PC-3 (cell line): ENCODE measurements at places on chromosomes 16 and 17. TPM values are rescaled to one million over a fixed set of nuclear protein-coding genes. Genes with fewer than 3 reads are reported as not detected.

DHODH gene
- 10.6 and 11.1 TPM in 2 replicates for total RNA-seq

NXPH3 gene
- total RNA-seq, result 0.26 and 1.2 TPM in 2 replicates

FBXO39 gene
- not detected in 2 replicates for total RNA-seq

CPHXL2 gene
- total RNA-seq, result not detected in 2 replicates

DNA sequence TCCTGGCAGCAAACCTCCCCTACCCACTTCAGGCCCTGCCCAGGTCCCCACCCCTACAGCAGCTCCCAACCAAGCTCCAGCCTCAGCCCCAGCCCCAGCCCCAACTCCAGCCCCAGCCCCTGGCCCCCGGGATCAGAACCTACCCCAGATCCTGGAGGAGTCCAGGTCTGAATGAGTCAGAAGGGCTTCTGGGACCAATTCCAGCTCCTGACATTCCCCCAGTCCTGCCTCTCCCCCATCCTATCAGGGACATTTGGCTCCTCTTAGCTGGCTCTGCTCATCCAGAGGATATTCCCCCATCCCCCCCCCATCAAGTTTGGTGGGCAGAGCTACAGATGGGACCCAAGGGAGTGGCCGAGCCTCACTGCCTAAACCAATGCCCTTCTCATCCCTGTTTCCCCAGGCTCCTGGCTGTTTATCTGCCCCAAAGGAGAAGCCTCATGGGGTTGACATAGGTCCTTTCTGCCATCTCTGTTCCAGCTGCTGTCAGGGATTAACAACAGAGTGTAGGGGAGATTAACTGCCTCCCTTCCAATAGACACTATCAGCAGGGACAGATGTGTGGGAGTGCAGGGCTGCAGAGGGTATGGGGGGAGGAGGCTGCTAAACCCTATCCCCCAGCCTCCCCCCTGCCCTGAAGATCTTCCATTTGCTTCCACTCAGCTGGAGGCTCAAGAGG, 16.5 kb downstream of the CNTNAP1 start:
- H3K27me3 ChIP-seq, result no peaks in the 10 kb centered on the region
- H3K27ac ChIP-seq, result no peak overlapping the region
- peak; percentile 52 for DNase-seq
- peaks cover 4% of the 10 kb centered on the region; the same call in 1 of the 2 replicates for H3K4me1 ChIP-seq

GRCh38 chr17:45130681-45131615, 1.4 kb downstream of the PLCD3 start:
- peaks cover 52% of the 10 kb centered on the region for H3K4me1 ChIP-seq
- no peaks in the 10 kb centered on the region for H3K27me3 ChIP-seq
- 0 out of 2 replicates have a peak overlapping the region, but pooled peaks have one; percentile 13 for H3K27ac ChIP-seq
- peak overlapping the region; percentile 75 for H3K4me3 ChIP-seq

DNA sequence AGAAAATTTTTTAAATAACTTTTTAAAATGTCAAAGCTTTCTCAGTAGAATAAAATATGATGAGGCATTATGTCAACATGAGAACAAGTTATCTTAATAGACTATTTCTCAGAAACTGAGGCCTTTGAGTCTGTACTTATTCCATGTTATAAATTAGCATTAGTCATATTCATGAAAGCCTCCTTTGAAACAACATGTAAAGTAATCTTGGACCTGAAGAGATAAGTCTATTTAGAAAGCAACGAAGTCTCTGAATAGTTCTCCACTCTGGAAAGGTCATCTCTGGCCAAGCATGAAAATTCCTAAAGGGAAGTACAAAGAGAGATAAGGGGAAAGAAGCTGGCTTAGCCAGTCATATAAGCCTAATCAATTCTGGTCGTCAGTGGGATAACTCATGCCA, 150.8 kb downstream of the CYB561 start:
- peaks cover 25% of the 10 kb centered on the region for H3K36me3 ChIP-seq
- DNase-seq, result no peak
- H3K4me1 ChIP-seq, result peaks cover 33% of the 10 kb centered on the region
- H3K27ac ChIP-seq, result no peak overlapping the region
- no peaks in the 10 kb centered on the region for H3K27me3 ChIP-seq

DNA sequence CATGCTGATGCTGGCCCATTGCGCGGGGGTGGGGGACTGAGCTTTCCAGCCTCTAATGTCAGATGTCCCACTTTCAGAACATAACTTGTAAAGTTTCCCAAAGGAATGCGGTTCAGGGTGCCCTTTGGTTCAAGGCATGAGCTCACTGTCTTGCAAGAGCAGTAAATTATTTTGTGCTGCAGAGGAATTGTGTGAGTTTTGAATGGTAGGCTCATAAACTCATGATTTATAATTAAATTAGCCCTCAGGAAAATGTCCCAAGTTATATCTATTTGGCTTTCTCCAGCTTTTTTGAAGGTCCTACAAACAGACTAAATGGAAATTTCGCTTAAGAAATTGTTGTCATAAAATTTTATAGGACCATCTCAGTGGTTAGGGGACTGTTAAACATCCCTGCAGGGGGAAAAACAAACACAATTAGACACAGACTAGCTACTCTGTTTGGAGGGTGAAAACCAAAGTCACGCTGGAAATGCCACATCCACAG, 321.8 kb downstream of the HS3ST3B1 start:
- peaks cover 46% of the 10 kb centered on the region for H3K27me3 ChIP-seq
- DNase-seq, result no peak
- no peak overlapping the region for H3K27ac ChIP-seq
- no peaks in the 10 kb centered on the region for H3K36me3 ChIP-seq
- H3K4me3 ChIP-seq, result no peak overlapping the region

DNA sequence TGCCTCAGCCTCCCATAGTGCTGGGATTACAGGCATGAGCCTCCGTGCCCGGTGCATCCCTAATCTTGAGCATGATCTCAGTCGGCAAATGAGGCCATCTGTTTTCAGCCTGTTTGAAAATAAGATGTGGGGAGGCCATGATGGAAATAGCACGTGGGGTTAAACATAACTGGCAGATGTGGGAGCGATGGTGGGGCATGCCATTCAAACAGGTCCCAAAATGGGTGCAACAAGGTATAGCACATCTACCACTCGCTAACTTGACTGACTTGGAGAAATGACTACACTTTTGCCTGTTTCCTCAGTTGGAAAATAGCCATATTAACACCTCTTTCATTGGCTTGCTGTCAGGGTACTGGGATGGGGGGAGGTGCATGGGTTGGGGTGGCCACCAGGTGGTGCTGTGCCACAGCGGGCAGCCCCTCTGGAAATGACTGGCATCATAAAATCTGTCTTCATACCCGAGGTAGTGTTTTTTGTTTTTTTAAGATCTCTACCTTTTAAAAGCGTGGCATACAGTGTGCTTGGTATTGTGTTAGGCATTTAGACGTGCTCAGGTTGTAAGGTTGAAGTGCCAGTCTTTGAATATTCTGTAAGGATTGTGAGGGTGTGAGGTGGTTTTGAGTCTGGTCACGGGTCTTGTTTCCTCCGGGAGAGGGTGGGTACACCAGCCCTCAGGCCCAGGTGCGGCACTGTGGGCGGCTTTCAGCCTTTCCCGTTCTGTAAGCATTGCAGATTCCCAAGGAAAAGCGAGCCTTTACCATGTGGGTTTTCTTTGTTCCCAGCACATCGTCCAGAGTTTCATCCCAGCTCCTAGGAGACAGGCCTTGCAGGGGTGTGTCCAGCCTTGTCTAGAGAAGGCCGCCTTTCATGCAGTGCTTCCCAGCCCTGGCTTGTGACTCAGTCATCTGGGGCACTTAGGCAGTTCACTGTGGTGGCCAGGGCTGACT, 2.9 kb upstream of the TTYH2 start:
- peaks cover 50% of the 10 kb centered on the region for H3K36me3 ChIP-seq
- DNase-seq, result peak; percentile 80

DNA sequence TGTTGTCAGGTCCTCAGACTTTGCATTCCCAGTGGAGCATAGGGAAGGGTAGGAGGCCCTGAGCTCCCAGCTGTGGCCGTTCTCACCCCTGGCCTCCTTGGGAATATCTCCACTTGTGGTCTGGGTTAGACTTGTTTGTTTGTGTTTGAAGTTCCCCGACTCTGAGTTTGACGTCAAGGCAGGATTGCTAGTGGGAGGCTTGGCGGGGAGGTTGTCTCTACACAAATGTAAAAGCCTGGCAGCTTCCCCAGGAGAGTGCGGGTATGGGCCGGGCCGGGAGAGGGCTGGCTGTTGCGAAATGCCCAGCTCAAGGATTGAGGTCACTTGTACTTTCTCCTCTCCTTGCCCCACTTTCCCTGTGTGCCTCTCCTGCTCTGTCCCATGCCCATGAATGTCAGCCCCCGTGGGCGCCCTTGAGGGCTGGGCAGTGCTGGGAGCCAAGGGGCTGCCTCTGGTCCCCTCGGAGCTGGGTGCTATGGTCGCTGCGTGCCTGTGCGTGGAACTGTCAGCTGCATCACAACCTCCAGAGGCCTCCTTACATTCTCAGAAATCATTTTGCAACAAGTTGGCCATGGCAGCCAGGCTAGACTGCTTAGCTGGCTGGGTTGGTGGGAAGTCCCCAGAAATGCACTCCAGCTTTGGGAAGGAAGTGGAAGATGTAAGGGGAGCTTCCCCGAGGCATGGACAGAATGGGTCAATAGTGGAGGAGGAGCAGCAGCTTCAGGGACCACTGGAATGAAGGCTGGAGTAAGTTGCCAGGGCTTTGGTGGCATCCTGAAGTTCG, 84.3 kb downstream of the KSR1 start:
- no peaks in the 10 kb centered on the region for H3K27me3 ChIP-seq
- no peaks in the 10 kb centered on the region for H3K36me3 ChIP-seq
- peak; percentile 23 for DNase-seq
- no peaks in the 10 kb centered on the region; the same call in 1 of the 2 replicates for H3K4me1 ChIP-seq
- no peak overlapping the region for H3K4me3 ChIP-seq
- 0 out of 2 replicates have a peak overlapping the region, but pooled peaks have one; percentile 16 for H3K27ac ChIP-seq

GRCh38 chr16:34758835-34759234, 1299.4 kb downstream of the TP53TG3F start:
- no peaks in the 10 kb centered on the region for H3K27me3 ChIP-seq
- no peak overlapping the region for H3K27ac ChIP-seq
- no peaks in the 10 kb centered on the region for H3K36me3 ChIP-seq
- H3K4me1 ChIP-seq, result no peaks in the 10 kb centered on the region
- H3K4me3 ChIP-seq, result no peak overlapping the region

DNA sequence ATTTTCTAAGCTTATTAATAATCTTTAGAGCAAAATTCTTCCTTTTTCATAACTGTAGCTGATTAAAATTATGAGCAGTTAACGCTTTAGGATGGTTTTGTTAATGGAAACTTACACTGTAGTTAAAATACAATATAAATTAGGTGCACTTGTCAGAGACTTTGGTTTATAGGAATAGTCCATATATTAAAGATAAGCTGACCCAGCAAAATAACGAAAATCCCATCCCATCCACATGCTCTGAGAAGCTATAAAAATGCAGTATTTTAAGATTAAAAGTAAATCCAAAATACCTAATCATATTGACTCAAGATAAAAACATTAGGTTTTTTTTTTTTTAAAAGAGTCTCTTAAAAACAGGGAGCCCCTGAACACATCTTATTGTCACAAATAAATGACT, 38.0 kb downstream of the CEP95 start:
- DNase-seq, result no peak
- no peaks in the 10 kb centered on the region for H3K27me3 ChIP-seq
- H3K4me3 ChIP-seq, result no peak overlapping the region
- peaks cover 68% of the 10 kb centered on the region for H3K36me3 ChIP-seq

- no peak overlapping the region for H3K4me3 ChIP-seq
- H3K27me3 ChIP-seq, result no peaks in the 10 kb centered on the region
- peak overlapping the region; percentile 59 for H3K27ac ChIP-seq
- peaks cover 32% of the 10 kb centered on the region for H3K4me1 ChIP-seq
- H3K36me3 ChIP-seq, result no peaks in the 10 kb centered on the region
These were observed 87.1 kb downstream of the USP22 start for GRCh38 chr17:20955427-20956323.

GRCh38 chr16:69619514-69619913, 53.7 kb downstream of the NFAT5 start:
- no peak overlapping the region for H3K27ac ChIP-seq
- H3K4me3 ChIP-seq, result no peak overlapping the region
- no peaks in the 10 kb centered on the region for H3K27me3 ChIP-seq
- DNase-seq, result no peak

- no peak overlapping the region for H3K27ac ChIP-seq
- H3K27me3 ChIP-seq, result no peaks in the 10 kb centered on the region
- peaks cover 6% of the 10 kb centered on the region; the same call in 1 of the 2 replicates for H3K36me3 ChIP-seq
These were observed 31.1 kb downstream of the PPM1D start for GRCh38 chr17:60631119-60631518.

DNA sequence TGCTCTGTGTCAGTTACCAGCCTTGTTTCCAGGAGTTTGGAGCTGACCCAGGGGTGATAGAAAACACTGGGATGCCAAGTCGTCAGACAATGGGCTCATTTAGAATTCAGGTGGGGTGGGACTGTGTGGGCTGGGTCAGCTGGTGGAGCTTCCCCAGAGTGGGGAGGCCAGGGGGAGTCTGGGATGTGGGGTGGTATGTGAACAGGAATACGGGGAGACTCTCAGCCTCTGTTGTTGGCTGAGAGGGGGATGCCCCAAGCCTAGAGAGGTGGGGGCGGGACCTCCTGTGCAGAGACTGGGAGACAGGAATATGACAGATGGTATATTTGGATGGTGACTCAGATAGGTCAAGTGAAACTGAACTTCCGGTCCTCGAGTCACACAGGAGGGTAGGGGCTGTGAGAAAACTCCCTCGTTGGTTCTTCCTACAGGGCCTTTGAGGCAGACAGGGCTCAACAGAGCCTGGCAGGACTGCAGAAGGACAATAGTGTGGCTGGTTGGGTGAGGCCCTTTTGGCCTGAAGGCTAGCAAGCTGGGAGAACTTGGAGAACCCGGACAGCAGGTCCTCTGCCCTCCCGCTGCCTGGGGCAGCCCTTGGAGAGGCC, 23.7 kb downstream of the CDH1 start:
- H3K4me1 ChIP-seq, result peaks cover 36% of the 10 kb centered on the region
- H3K27ac ChIP-seq, result peak overlapping the region; percentile 81
- peak; percentile 71 for DNase-seq
- no peaks in the 10 kb centered on the region for H3K27me3 ChIP-seq
- peaks cover 10% of the 10 kb centered on the region; the same call in 1 of the 2 replicates for H3K36me3 ChIP-seq
- no peak overlapping the region for H3K4me3 ChIP-seq

DNA sequence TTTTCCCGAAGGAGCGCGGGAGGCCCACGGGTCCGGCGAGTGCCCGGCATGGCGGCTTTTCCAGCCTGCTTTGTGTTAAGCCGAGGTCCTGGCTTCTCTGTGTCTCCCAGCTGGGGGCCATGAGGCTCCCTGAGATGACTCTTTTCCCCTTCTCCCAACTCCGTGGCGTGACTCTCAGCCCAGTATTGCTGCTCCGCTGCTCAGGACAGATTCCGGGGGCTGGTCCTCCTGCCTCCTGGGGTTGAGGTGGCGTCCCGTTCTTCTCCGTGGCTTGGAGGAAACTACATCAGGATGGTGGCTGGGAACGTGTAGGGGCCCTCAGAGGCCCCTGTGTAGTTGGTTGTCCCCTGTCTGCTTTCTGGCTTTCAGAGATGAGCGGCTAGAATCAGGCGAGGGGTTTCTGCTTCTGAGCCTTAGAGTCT, 951 bp downstream of the GPS1 start:
- no peak overlapping the region for H3K27ac ChIP-seq
- H3K36me3 ChIP-seq, result peaks cover 16% of the 10 kb centered on the region
- no peaks in the 10 kb centered on the region for H3K27me3 ChIP-seq
- peak overlapping the region; percentile 100 for H3K4me3 ChIP-seq
- peaks cover 8% of the 10 kb centered on the region; the same call in 1 of the 2 replicates for H3K4me1 ChIP-seq
- DNase-seq, result no peak

DNA sequence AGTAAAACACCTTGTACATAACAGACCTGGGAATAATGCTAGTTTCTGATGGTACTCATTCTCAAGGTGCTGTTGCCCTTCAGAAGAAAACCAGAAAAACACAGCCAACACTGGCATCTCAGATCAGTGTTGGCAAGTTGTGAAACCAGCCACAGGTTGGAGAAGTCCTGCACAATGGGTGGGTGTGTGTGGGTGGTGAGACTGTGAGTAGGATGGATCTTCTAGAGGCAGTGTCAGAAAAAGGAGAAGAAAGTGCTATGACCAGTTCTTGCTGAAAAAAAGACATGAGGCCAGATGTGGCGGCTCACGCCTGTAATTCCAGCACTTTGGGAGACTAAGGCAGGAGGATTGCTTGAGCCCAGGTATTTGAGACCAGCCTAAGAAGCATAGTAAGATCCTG, 35.2 kb upstream of the SMIM36 start:
- DNase-seq, result no peak
- no peaks in the 10 kb centered on the region for H3K4me1 ChIP-seq
- H3K27me3 ChIP-seq, result peaks cover 32% of the 10 kb centered on the region
- H3K4me3 ChIP-seq, result no peak overlapping the region
- no peaks in the 10 kb centered on the region for H3K36me3 ChIP-seq
